ENCODE measurements at places on chromosomes 3 and 15.
A peak's percentile ranks its signal among the peaks of the same experiment; 100 is the strongest.

- no peak for DNase-seq
Observed at GRCh38 chr15:82921242-82921641, 31.3 kb downstream of the HOMER2 start.

- peak; percentile 37 for DNase-seq
Observed at GRCh38 chr3:159884661-159885402, 103.8 kb upstream of the IL12A start.

GRCh38 chr3:178618197-178618596, 82.0 kb downstream of the KCNMB2 start:
- no peak for DNase-seq

GRCh38 chr15:81133782-81134461, at the start of gene CFAP161:
CFAP161 (plus strand) TSS chr15:81134270; CDS start chr15:81134330, 60 bp downstream.
- peak; percentile 39 for DNase-seq

GRCh38 chr3:102614585-102614984, 179.8 kb downstream of the ZPLD1 start:
- no peak for DNase-seq

DNA sequence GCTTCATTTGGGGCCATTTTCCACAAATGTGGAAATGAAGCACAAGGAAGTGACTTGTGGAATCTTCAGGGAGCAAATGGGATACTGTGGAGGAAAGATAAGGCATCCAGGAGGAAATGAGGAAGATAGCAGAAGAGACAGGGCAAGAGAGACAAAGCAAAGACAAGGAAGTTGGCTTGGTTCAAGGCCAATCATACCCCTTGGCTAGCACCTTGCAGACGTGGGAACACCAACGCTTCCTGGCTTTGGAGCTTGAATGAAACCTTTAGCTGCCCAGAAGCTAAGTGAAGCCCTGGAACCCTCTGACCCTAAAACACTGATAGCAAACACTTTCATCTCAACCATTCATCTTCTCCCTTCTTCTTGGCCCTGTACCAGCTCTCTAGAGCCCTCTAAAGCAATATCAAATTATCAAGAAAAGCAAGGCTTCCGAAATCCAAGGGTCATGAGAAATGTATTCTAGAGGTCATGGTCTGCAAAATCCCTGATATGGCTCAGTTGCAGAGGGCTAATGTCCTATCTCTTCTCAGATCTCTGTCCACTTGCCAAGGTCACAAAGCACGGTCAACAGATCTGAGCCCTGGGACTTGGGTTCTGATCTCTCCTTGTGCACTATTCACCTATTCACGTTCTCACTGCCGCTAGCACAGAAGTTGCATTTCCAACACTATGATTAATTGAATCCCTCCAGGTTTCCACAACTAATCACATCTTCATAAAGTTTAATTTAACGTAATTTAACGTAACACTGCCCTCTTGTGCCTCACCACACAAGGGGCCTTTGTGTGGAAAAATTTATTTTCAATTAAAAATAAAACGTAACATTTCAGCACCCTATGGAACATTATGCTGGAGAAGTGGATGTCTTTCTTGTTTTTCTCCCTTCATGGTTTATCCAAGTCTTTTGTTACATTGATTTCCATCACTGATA, 557.6 kb upstream of the ADAMTS9 start:
- no peak for DNase-seq

GRCh38 chr3:114383875-114384557, 90.2 kb downstream of the TIGIT start:
- DNase-seq = peak; percentile 82

DNA sequence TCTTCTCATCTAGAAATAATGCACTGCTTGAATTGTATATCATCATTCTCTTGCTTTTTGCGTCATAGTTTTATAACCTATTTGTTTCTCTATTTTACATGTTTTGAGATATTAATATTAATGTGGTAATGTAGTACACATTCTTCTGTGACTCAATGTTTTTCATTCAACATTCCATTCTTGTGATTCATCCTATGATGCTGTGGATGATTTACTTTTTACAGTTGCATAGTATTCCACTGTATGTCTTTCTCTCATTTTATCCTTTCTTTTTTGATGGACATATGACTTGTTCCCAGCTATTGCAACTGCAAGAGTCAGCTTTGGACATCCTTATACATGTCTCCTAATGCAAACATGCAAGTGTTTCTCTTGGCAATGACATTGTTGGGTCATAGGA, 20.6 kb upstream of the VEPH1 start:
- no peak for DNase-seq

GRCh38 chr15:51955504-51955903, 16.1 kb downstream of the LEO1 start:
- DNase-seq = no peak

DNA sequence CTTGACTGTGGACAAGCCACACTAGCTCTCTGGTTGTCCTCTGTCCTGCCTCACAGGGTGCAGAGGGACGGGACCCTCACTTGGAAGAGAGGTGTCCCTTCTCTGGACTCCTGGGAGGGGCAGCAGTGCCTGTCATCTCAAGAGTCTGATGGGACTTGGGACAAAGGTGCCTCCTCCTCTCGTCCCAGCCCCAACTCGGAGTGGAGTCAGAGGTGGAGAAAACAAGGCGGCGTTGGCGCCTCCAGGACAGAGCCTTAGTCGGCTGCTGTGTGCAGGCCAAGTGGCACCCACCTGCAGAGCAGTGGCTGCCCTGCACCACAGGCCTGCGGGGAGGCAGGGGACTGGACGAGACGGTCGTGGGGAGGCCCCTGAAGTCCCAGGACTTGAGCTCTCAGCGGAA, 9.4 kb upstream of the SEC13 start:
- DNase-seq = no peak

GRCh38 chr3:132399054-132399929, 18.0 kb upstream of the DNAJC13 start:
- peak; percentile 54 for DNase-seq

DNA sequence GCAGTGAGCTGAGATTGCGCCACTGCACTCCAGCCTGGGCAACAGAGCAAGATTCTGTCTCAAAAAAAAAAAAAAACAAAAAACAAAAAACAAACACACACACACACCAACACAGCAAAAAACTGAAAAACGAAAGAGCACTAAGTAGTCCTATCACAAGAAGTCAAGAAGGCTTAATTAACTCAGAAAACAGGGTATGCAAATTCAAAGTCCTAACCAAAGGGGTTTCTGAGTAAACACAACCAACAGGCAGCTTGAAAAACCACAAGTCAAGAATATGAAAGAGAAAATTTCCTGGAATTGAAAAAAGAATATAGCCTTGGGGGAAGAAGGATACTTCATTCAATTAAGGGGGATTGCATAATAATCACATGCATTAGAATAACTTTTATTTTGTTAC, 37.7 kb upstream of the PARP14 start:
- peak; percentile 47 for DNase-seq

DNA sequence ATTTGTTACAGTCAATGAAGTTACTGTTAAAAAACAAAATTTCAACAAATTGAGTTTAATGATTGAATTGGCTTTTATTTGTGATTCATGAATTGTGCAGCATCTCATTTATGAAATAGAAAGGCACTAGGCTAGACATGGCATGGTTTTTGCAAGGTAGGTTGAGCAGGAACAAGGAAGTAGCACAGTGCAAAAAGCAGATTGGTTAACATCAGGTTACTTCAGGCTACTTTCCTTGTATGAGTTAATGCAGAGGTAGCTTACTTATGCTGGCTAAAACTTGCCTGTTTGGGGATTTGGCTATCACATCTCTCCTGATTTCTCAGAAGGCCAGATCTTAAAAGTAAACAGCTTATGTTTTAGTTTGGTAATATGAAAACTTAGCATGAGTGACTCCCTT, 23.0 kb upstream of the SV2B start:
- no peak for DNase-seq

DNA sequence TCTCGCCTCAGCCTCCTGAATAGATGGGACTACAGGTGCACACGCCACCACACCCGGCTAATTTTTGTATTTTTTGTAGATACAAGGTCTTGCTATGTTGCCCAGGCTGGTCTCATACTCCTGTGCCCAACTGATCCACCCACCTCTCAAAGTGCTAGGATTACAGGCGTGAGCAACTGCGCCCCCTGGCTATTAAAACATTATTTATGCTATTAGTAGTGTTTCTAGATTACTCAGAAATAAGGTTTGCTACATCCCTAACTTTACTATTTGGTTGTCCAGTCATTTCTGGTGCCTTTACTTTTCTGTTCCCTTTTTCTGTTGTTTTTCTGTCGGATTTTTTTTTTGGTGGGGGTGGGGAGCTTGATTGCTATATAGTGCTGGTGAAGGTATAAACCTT, 393.6 kb upstream of the TPM1 start:
- DNase-seq = no peak

DNA sequence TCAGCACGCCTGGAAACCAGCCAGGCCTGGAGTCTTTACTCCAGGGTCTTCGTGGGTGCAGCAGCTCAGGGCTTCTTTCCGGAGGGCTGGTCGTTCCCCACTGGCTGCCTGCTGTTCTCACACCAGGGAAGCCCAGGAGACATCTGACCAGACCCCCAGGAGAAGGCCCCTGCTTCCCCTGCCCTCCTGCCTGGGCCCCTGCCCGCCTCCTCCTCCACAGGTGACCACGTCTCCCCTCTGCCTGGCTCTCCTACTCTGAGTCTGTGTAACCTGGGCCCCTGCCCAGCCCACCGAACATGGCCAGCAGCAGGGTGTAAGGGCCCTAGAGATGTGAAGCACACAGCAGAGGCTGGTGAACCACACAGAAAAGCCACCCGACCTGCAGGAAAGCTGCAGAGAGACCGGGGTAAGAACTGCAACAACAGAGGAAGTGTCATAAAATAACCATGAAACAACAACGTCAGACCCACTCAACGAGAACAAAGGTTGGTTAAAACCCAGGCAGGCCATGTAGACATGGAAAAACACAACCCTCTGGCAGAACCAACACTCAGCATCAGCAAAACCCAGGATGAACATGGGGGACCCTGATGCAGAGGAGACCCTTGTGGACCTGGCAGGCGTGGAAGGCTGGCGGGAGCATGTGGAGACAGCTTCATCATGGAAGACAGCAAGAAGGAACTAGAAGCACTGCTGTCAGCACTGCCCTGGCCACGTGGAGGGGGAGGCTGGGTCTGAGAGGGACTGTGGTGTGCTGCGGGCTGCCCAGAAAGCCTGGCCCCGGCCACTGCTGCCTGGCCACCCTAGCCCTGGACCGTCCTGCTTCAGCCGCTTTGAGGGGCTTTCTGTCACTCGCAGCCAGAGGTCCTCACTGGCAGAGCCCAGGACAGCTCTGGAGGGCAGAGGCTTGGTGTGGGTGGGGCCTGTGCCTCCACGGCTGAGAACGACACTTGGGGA, 20.4 kb downstream of the UROC1 start:
- DNase-seq = no peak

DNA sequence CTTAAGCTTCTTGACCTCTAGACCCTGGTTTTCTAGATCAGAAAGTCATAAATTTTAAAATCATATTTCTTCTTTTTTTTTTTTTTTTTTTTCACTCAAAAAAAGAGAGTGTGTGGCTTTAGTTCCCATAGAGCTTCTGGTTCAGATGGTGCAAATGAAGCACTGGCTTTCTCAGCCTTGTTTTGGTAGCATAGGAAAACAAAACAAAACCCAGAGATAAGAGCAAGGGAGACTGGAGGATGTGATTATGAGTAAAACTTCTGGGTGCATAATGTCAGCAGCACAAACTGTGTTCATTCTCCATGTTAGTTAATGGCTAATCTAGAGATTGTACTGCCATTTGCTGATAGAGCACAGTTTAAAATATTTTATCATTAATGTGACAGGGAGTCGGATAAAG, 55.4 kb downstream of the RARB start:
- DNase-seq = no peak

DNA sequence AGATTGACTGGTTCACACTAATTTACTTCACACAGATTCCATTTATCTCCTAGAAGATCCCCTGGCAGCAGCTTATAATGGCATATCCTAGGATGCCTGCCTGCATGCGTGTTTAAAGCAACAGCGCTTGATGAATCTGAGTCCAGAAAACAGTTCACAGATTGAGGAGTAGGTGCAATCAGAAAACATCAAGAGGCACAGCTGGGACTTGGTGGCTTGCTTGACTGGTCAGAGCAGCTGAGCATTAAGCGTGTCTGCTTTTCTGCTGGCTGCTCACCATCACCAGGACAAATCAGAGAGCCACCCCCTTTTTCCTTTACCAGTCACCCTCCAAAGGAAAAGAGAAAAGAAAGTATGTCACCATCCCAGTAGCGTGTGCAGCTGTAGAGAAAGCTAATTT, 223.6 kb downstream of the WDR72 start:
- DNase-seq = no peak

GRCh38 chr3:100210772-100211135, 50.0 kb upstream of the TBC1D23 start:
- DNase-seq = no peak

DNA sequence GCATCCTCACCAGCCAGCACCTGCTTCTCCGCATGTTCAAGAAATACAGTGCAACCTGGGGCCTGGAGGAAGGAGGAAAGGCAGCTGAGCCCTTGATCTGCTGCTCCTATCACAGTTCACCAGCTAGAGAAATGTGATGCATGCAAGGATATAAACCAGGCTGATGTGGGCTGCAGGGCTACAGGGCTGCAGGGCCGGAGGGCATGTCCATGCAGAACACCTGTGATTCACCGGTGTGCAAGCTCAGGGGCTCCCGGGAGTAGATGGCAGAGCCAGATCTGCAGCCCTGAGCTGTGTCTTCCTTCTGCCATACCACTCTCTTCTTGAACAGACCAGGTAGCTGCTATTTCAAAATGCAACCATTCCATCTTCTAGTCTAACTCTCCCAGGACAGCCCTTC, 84.9 kb downstream of the HMG20A start:
- DNase-seq = no peak

DNA sequence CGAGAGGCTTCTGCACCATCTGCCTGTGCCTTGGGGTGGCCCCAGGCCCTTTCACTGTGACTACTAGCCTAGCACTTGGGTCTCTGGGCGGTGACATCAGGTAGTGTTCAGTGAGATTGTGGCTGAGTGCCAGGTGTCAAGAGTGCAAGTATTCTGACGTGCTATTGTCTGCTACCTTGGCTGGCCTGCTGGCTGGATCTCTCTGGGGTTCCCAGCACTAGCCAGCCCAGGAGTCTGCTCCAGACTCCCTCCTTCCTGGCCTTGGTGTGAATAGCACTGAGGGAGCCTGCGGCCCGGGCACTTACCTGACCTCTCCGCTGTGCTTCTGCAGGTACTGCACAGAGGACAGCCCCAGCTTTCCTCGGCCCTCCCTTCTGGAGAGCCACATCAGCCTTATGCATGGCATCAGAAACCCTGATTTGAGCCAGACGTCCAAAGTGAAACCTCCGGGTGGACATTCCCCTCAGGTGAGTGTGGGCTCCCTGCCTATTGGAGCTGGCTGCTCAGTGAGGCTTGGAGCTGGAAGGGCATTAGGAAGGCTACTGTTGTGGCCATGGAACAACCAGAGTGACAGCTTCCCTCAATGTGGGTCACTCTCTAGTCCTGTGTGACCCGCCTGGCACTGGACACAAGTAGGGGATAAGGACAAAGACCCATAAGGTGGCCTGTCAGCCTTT, 17.5 kb upstream of the ALPK3 start:
- DNase-seq = no peak

- DNase-seq = no peak
Observed at GRCh38 chr15:45254405-45254804, 2.4 kb downstream of the SLC28A2 start.

DNA sequence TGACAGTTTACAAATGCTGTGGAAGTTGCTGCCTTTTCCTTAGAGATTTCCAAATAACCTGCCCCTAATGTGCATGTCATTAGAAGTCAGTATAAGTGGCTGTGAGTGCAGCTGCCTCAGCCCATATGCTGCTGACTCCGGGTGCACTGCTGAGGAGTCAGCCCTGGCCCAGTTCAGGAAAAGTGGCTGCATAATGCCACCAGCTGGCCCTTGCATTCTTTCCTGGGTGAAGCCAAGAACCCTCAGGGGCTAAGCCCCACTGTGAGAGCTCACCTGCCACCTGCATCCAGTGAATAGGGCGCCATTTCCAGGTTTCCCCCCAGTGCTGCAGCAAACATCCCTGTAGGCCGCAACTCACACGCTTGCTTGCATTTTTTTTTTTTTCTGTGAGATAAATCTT, 139.9 kb downstream of the TJP1 start:
- no peak for DNase-seq

Data from activated CD4-positive, alpha-beta T cell treated with anti-CD3 and anti-CD28 coated beads, Interleukin-2, Interleukin-6, amounts not matched to agents 100 ng/mL and 50 ng/mL, durations not matched to agents 16 hours and 8 hours (primary cell).